Activated naive CD4-positive, alpha-beta T cell (primary cell): ENCODE measurements at places on chromosomes 3 and 15.

- no peak for DNase-seq
These were observed 62.8 kb downstream of the ITGB5 start for GRCh38 chr3:124824286-124824915.

DNA sequence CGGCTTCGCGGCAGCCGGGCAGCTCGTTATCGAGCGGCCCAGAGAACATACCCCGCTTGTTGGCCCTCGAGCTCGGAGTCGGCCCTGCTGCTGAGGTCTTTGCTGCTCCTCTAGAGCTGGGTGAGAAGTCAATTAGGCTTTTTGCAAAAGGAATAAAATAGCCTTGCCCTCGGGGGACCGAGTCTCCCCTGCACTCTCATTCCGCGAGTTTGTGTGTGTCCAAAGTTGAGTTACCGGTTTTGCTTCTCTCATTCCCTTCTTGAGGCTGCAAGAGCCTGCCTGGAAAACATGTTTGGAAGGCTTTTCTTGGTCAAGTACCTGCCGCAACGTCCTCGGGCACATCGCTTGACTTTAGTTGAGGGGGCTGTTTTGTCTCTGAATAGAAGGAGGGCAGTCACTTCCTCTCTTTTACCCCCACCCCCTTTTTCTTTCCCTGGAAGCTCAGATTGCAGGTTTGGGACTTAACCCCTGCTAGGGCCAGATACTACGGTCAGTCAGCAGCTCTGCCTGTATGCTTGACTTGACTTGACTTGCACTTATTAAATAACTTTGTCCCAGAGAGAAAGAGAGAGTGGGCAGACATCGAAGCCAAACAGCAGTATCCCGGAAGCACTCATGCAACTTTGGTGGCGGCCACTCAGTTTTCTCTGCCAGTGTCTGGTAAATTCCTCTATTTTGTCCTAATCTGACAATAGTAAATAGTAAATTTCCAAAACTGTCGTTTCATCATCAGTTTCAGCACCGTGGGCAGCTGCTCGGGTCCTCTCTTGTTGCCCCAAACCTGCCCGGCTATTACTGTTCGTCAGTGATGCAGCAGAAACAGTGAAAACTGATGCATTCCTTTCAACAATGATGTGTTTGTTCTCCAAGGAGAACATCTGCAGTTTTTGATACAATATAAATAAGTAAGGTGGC, 609 bp downstream of the RNF13 start:
- DNase-seq, result no peak

- DNase-seq, result no peak
These were observed 337.2 kb upstream of the DNAJC19 start for GRCh38 chr3:181326637-181327223.

DNA sequence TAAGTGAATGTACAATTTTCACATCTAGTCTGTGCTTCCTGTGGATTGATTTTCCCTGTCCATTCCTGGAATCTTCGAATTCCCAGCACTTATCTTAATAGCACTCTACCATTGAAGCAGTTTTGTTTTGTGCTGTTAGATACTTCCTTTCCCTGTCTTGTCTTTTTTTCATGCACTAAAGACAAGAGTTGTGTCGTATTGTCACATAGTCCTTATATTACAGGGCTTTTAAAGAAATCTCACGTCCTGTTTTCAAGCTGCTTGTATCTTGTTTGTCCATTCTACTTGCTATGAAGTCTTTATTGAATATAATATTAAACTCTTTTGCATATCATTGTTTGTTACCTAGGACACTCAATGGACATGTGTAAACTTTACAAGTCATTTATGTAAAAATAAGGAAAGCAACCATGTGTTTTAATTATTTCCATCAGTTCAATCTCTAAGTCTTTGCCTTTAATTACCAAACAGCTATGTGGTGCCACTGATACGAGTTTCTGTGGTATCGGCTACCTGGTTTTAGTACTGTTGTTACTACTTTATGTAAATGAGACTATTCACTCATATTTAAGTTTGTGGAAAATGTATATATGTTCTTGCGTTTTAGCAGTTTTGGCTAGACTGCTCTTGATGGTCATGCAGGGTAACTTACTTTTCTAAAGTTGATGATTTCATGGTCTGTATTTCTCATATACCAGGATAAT, 10.3 kb downstream of the PIK3CA start:
- DNase-seq, result no peak

GRCh38 chr15:73891328-73892315, 18.3 kb downstream of the TBC1D21 start:
- no peak for DNase-seq
